Iris pigment epithelial cell (primary cell): ENCODE measurements at places on chromosomes 3 and 15.
A peak's percentile ranks its signal among the peaks of the same experiment; 100 is the strongest.

- DNase-seq: peak; percentile 15
Measured at GRCh38 chr3:114839476-114839875, 307.6 kb downstream of the ZBTB20 start.

DNA sequence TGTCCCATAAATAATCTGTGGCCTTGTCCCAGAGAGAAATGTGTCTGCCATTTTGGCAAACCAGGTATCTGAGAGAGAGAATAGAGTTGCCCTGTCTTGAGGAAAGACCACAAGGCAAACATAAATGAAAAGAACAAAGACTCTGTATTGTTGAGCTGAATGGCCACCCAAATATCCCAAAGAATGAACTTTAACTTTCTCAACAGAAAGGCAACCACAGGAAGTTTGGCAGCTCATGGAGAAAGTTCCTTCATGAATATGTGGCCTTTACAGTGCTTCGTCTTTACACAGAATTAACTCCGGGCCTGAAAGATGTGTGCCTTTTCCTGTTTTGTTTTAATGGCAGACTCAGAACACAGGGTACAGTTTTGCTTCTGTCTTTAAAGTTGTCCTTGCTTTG lies 41.4 kb upstream of the THBS1 start:
- no peak for DNase-seq

DNA sequence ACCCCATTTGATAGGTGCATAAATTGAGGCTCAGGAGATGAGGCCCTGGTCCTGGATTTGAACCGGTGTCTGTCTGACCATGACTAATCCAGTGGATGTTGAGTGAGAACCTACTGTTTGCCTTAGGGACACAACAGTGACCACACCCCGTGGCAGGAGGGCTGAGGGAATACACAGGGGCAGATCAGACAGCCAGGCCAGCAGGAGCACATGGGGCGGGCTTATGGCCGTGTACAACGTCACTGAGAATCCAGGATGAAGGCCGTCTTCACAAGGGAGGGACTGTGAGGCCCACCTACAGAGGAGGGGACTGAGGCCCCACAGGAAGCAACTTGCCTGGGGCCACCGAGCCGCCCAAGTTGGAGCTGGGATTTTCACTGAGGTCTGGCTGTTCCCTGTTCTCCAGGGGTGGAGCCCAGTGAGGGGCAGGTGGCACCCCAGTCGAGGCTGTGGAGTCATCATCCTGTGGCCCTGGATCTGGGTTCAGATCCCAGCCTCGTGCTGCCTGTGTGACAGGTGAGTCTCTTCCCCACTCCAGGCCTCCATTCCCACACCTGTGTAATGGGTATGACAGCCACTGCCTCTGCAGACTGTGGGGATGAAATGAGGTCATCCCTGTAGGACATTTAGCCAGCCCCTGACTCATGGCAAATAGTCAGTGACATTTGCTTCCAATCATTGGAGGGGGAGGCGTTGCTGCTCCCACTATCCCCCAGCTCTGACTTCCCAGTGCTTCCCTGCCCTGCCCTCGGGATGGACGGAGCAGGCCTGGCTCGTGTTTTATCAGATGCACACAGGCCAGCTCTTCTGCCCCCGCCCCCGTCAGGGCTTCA lies 6.3 kb upstream of the PLXND1 start:
- DNase-seq: no peak

GRCh38 chr3:192077795-192078497 lies 617.0 kb downstream of the PYDC2 start:
- DNase-seq: no peak

- DNase-seq: no peak
Measured at GRCh38 chr15:56754772-56755370, 21.6 kb upstream of the ZNF280D start.

GRCh38 chr3:10248984-10249748 lies 907 bp downstream of the TATDN2 start:
- DNase-seq: no peak
